ENCODE measurements at places on chromosomes 3 and 15.

DNA sequence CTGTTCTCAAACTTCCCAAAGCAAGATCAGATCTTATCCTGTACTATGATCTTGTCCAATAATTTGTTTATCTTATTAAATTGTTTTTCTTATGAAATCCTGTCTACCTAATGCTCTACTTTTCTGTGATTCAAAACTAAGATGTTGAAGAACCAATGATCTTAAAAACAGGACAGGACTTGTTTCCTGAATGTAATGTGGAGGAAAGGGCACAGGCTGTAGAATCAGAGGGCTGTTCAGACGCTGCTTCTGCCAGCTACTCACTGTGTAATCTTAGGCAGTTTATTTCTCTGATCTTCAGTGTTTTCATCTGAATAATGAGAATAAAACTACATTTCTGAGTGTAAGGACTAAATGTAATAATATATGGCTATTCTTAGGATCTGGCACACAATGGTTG lies 20.1 kb upstream of the DMXL2 start:
- no peak for DNase-seq

- no peak for DNase-seq
These were observed 129.4 kb downstream of the DLG1 start for GRCh38 chr3:197169028-197169427.

DNA sequence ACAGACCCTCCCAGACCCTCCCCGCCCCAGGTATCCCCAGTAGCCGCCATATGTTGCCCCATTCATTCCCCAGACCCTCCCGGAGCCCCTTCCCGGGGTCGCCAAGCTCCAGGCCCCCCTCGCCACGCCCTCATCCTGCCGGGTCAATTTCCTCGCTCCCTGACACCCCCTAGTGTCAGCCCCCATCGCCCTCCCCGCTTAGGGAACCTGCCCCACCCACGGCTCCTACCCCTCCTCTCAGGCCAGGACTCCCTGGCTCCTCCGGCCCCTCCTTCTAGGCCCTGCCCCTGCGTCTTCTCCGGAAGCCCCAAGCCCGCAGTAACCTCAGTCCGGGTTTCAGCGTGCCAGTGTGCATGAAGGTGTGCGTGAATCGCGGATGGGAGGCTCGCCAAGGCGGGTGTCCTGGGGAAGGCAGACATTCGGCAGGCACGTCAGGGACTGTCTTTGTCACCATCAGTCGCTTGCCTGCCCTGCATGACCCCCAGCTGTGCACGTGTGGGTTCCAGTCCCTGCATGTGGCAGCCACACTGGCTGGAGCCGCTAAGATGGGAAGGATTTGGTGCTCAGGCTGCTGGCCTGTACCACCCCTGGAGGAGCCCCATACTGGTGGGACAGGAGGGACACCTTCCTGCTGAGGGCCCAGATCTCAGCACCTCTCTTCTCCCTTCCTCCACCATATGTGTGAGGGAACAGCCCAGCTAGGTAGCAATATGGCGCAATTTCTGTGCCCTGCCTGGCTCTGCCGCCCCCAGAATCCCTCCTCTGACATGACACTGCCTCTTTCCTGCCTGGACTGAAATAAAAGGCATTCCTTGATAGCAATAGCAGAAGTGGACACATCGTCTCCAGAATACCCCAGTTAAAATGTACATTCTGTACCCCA lies 693 bp downstream of the DISP2 start:
- peak; percentile 25 for DNase-seq

DNA sequence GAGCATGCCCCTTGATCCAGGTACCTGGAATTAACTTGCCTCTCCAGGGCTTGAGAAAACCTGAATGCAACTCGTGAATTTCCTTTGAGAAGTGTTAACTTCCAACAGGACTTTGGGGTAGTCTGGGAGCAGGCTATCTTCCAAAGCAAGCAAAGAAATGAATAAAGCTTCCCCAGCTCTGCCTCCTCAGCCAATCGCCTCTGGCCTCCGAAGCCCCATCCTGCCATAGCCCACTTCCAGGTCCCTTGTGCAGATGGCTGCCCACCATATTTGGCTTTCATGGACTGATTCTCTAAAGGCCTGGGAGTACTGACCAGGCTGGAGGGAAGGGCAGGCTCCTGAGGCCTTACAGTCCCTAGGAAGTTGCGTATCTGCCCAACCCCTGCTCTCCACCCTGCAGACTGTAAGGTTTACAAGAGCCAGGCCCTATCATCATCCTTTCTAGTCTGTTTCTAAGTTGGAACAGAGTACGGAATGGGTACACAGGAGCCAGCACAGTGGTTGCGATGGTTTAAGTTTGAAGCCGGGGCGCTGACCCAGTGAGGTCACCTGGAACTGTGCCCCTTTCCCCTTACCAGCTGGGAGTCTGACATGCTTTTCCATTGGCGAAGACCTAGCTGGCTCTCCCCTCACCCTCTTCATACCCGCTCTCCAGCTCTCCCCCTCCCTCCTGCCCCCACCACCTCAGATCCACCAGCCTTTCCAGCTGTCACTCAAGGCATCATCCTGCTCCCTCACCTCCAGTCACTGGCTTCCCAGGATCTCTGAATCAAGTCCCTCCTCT lies 1.1 kb upstream of the PML start:
- no peak for DNase-seq

DNA sequence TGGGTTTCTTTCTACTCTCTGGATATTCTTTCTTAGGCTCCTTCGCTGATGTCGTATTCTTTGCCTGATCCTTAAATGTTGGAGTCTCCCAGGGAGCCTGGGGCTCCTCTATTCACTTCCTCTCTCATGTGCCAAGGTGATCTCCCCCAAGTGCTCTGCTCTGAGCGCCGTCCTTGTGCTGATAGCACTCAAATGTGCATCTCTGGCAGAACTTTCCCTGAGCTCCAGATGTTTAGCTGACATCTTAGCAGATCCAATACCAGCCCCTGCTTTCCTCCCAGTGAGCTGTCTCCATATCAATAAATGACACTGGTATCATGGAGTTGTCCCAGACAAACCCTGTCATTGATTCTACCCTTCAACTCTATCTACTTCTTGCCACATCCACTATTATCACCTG lies 62.4 kb downstream of the NTRK3 start:
- no peak for DNase-seq

GRCh38 chr15:39413558-39413957 lies 167.3 kb upstream of the THBS1 start:
- no peak for DNase-seq

- no peak for DNase-seq
These were observed 75.2 kb upstream of the HERC1 start for GRCh38 chr15:63908991-63909390.

GRCh38 chr3:37221407-37221806 lies 47.0 kb upstream of the LRRFIP2 start:
- no peak for DNase-seq

- DNase-seq, result no peak
These were observed 46.1 kb upstream of the TUSC7 start for GRCh38 chr3:116663161-116664110.

- no peak for DNase-seq
These were observed 12.4 kb downstream of the GNB4 start for GRCh38 chr3:179438841-179439240.

GRCh38 chr3:48851407-48851806 lies 3.7 kb upstream of the PRKAR2A start:
- no peak for DNase-seq

GRCh38 chr3:195811756-195812155 lies at the start of gene MUC4:
TSS of gene MUC4 (minus strand) at chr3:195811929. CDS start at chr3:195811817, 112 bp downstream.
- no peak for DNase-seq

DNA sequence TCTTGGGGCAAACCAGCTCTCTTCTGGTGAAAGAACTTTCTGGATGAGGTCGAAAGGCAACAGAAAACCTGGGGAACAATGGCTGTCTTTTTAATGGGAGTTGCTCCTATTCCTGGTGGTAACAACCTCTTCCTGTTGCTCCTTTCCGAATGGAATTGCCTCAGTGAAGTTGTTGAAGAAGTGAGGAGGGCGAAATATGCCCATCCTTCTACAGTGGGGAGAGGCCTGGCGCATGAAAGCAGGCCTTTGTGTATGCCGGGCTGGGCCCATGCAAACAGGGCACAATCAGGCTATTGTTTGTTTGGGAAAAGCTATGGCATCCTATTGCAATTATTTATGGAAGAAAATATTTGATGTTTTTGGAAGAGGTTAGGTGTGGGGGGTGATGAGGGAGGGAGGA lies 166.9 kb downstream of the IGF1R start:
- no peak for DNase-seq

Measured in stimulated activated CD8-positive, alpha-beta memory T cell treated with anti-CD3 and anti-CD28 coated beads, Interleukin-2, amount 100 ng/mL, for 48 hours (primary cell).